Tongue (tissue), 3 donors: ENCODE measurements at places on chromosomes 6 and 20.
A peak's percentile ranks its signal among the peaks of the same experiment; 100 is the strongest.

- no peak for DNase-seq
These were observed 28.0 kb downstream of the TMC2 start for GRCh38 chr20:2564406-2564805.

- no peak for DNase-seq
These were observed 30.1 kb downstream of the GLP1R start for GRCh38 chr6:39078695-39079094.

DNA sequence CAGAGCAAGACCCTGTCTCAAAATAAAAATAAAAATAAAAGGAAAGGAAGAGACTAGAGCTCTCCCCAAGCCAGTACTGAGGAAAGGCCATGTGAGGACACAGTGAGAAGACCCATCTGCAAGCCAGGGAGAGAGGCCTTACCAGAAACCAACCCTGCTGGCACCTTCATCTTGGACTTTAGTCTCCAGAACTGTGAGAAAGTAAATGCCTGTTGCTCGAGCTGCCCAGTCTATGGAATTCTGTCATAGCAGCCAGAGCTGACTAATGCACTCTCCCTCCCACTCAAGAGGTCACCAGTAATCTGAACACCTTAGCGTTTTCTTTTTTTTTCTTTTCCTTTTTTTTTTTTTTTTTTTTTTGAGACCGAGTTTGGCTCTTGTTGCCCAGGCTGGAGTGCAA, 7.3 kb upstream of the PRPH2 start:
- DNase-seq = no peak

DNA sequence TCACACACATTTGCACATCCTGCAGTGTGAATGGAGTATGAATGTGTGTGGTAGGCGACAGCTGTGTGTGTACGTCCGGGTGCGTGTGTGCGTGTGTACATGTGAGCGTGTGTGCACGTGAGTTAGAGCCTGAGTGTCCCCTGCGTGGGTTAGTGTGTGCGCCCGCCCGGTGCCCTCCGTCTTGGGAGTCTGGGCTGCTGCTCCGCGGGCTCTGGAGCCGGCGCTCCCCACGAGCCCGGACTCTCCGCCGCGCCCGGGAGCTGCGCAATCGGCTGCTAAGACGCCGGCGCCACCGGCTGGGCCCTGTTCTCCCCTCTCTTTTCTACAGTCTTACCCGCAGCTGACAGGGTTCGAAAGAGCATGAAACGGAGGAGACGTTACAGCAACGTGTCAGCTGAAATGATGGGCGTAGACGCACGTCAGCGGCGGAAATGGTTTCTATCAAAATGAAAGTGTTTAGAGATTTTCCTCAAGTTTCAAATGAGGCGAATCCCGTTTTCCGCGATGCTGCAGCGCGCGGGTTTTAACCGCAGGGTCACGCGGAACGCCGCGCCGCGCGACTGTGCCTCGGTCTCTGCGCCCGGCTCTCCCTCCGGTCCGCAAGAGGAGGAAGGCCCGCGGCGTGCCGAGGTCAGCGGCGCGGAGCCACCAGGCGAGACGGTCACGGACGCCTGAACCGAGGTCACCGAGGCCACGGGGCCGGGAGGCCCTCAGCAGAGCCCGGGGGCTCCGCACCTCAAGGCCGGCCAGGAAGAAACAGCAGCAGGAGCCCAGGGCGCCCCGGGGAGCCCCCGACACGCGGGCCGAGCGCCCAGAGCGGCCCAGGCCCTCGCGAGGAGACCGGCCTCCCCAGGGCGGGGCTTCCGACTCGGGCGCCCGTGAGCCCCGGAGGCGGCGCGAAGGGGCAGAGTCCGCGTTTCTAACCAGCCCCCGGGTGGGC, 95.3 kb upstream of the BHLHE23 start:
- peak; percentile 38 for DNase-seq
